Epithelial cell of proximal tubule (primary cell): ENCODE measurements at places on chromosomes 5 and 9. TPM values are rescaled to one million over a fixed set of nuclear protein-coding genes. Genes with fewer than 3 reads are reported as not detected.

GRCh38 chr5:93503598-93504067 lies 77.4 kb downstream of the NR2F1-AS1 start:
- peak; percentile 57 for DNase-seq

The PRDM9 gene
- total RNA-seq: not detected in 2 replicates

GRCh38 chr9:69334317-69334716 lies 9.3 kb downstream of the ENTREP1 start:
- no peak for DNase-seq

DNA sequence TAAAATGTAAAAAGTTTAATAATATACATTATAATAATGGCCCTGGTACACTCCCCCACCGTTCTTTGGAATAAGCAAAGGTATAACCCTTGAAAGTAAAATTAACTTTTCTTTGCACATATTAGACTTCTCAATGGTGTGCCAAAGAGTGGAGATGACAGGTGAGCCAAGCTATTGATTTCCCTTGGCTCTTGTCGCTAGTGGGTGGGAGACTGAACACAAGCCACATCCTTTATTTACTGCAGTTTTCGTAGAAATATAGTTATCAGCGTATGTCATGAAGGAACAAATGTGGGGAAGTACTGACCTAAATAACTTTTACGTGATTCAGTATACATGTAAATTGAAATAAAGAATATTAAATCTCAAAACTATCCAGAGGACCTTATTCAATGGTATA lies 549.3 kb downstream of the RAB3C start:
- DNase-seq: no peak

DNA sequence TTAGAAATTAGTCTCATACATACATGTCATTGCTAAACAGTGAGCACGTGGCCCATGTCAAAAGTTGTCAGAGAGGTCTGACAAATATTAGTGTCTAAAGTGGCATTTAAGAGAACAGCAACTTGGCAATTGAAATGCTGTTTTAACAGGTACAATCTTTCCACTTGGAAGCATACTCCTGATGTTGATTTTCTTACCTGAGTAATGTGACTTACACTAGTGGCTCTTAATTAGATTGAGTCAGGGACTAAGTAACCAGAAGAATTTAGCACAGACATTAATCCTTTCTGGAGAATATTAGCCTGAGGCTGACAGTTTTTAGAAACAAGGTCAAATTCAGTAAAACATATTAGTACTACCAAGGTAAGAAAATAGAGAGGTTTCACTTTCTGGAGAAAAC lies 357.0 kb upstream of the ZNF608 start:
- DNase-seq: peak; percentile 26

The CCDC192 gene
- not detected in 2 replicates for total RNA-seq
